Right cardiac atrium (tissue), 5 donors: ENCODE measurements at places on chromosomes 6 and 20. TPM values are rescaled to one million over a fixed set of nuclear protein-coding genes. Genes with fewer than 3 reads are reported as not detected.

- DNase-seq: no peak
These were observed 16.1 kb downstream of the EBF4 start for GRCh38 chr20:2708665-2709064.

The LHFPL5 gene
- not detected for total RNA-seq

- no peak for DNase-seq
These were observed 100.0 kb upstream of the RIPOR2 start for GRCh38 chr6:25035512-25036435.

The CLPSL2 gene
- total RNA-seq: not detected

The VWA7 gene
- 9.5 TPM for total RNA-seq

DNA sequence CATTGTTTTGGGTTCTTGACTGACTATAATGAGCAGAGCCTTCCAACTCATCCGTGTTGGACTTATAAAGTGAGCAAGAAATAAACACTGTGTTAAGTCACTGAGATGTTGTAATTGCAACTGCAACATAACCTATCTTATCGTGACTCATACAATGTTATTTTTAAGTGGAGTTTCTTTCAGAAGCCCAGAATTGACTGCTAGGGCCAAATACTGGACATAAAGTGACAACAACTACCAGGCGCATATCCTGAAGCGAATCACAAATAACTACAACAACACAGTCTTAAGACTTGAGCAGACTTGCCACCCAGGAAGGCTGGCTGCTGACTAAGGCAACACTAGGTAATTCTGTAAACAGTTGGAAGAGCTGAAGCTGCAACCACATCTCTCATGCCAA is 326.6 kb downstream of the COL12A1 start:
- no peak for DNase-seq

DNA sequence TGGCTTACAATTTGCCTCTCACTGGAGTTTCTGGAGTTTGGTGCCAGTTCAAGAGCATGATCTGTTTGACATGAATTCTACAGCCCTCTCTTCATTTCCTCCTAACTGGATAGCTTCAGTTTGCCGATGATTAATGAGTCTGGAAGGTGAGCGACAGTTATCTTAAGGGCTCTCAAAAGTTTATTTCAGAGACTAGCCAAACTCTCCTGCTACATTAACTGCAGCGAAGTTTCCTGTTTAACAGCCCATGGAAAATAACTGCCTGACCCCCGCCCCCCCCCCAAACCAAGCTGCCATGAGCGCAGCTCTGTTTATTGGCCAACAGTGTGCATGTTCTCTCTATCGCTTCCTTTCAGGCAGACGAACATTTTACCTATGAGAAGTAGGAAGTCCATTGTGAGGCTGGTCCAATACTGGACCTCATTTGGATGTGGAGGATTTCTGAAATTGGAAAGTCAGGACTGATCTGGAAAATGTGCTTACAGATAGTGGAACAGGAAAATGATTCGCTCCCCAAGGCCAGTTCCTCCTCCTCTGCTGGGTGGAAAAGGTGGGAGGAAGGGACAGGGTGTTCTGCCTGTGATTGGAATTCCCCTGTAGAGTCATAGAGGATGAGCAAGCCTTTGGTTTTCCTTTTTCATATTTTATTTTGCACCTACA is 522.2 kb upstream of the JAG1 start:
- DNase-seq: no peak

The ADGRB3 gene
- total RNA-seq: 1.5 TPM
